T-helper 9 cell (primary cell): ENCODE measurements at places on chromosomes 3 and 15.

GRCh38 chr3:97884586-97885123 lies 62.8 kb downstream of the CRYBG3 start:
- DNase-seq = no peak

DNA sequence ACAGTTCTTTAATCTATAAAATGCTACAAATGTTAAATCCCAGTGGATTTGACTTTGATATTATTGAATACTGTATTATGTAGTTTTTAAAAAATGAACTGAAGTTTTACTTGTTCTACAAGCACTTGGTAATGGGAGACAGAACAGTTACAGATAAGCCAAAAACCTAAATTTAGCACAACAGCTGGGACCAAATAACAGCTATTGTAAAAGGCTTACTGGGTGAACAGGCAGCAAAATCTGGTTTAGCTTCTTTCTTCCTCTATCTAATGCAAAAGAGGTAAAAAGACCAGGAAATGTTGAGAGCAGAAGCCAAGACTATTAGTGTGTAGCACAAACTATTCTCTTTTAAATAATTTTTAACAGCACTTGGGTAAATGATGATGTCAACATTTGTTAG lies 1.6 kb upstream of the ATOSA start:
- no peak for DNase-seq

- DNase-seq = no peak
These were observed 37.0 kb downstream of the VPS8 start for GRCh38 chr3:184848934-184849333.

GRCh38 chr3:19455546-19455945 lies 307.2 kb downstream of the KCNH8 start:
- DNase-seq = no peak

DNA sequence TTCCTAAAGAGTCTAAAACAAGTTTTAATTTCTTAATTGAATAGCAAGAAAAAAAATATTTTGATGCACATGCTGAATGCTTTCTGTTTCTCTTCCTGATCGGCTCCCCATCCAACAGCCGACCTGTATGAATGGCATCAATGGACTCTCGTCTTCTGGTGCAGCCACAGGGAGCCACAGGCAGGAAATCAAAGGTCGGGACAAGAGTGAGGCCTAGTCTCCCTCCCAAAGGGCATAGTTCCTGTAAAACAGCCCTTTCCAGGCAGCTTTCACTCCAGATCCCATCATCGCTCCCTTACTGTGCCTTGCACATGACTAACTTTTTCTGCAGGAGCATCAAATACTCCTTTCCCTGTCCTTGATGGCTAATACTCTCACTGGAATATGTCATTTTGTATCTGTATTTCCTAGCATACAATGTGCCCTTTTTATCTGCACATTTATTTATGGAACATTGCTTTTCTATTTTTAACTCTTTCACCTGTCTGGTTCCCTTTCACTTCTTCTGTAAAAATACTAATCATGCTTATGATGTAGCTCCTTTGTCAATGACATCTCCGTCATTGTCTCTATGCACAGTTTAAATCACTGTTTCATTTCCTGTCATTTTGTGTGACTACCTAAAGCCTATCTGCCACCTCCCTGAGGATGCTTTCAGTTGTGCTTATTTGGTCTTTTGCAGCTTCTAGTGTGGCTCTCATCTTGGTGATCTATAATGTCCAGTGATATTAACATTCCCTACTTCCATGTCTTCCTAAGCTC lies 326.2 kb downstream of the CTNNB1 start:
- no peak for DNase-seq

DNA sequence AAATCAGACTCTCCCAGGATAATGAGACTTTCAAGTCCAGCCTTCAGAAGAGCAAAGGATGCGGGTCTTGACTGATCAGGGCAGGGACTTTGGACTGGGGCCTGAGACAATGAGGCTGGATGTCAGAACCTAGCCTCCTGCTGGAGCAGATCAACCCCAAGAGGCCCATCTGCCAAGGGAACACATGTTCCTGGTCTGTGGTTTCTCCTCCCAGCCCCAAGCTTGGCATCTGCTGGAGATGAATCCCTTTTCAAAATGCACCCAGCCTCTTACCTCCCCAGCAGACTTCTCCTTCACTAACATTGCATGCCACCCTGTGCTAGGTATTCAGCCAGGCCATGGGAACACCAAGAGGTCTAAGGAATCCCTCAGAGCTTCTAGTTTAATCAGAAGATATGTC lies 43.7 kb upstream of the MFGE8 start:
- DNase-seq = no peak

- DNase-seq = no peak
These were observed 124.4 kb downstream of the FAM43A start for GRCh38 chr3:194810076-194810475.

GRCh38 chr3:94626573-94626972 lies 563.7 kb downstream of the NSUN3 start:
- no peak for DNase-seq

DNA sequence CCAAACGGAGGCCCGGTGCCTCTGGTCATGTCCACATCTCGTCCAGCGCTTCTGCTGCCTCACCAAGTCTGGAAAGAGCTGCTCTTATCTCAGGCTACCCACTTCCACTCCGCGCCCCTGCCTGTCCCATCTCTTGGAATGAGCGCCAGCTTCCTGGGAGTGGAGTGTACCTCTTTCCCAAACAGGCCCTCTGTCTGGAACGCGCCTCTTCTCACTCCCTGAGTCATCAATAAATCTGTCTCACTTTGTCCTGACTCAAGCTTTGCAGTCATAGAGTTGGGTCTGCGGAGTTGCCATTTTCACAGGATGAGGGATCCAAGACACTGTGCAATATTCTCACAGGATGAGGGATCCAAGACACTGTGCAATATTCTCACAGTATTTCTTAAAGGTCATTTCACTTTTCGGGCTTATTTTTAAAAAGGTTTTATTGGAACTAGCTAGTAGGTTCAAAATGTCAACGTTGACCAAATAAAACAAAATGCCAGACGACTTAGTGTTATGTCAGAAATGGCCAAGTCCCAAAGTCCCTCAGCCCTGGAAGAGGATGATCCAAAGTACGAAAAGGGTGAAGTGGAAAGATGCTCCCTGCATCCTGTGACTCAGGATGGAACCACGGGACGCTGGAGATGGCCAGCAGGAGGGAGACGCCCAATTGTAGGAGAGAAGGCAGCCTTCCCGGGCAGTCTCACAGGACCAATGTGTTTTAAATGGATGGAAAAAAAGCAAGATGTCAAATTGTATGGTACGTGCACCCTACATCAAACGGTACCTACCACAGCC lies 81.1 kb downstream of the CHSY1 start:
- DNase-seq = no peak

DNA sequence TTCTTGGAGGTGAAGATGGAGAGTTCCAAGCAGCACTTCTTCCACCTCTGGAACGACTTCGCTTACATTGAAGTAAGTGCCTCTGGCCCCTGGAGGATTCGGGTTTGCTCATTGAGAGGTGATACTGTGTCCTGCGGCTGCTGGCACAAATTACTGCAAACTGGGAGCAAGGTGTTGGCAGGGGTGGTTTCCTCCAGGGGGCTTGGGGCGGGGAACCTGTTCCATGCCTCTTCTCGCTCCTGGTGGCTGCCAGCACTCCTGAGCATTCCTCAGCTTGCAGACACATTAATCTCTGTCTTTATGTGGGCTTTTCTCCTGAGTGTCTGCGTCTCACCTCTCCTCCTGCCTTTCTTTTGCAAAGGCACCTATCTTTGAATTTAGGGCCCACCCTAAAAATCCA lies 47.4 kb downstream of the MESD start:
- no peak for DNase-seq

GRCh38 chr3:194061421-194062030 lies 74.4 kb upstream of the HES1 start:
- DNase-seq = no peak

GRCh38 chr15:51227940-51228732 lies 110.3 kb downstream of the CYP19A1 start:
- DNase-seq = no peak

DNA sequence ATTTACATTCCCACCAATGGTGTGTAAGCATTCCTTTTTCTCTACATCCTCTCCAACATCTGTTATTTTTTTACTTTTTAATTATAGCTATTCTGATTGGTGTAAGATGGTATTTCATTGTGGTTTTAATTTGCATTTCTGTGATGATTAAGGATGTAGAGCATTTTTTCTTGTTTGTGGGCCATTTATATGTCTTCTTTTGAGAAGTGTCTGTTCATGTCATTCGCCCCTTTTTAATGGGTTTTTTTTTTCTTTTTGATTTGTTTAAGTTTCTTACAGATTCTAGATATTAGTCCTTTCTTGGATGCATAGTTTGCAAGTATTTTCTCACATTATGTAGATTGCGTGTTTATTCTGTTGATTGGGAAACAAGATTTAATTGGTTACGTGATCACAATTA lies 14.2 kb downstream of the RAP2B start:
- DNase-seq = no peak

- DNase-seq = no peak
These were observed 47.1 kb downstream of the HHLA2 start for GRCh38 chr3:108343491-108343890.

DNA sequence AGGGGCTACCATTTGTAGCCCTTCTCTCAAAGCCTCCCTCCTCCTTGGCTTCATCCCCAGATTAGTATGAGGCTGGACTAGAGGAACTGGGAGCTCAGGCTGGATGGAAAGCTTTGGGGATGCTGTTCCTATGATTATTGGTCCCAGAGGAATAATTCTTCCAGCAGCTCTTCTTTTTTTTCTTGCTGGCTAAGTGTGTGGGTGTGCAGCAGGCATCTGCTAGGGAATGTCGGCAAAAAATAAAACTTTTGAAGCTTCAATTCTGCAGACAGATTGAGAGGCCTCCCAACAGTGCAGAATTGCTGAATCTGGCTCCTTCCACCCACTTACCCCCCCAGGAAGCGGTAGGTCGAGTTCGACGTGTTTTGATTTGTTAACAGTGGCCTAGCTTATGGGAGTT lies 138.5 kb upstream of the ANKRD28 start:
- no peak for DNase-seq
